IMR-90 (cell line): ENCODE measurements at places on chromosomes 16 and 17. TPM values are rescaled to one million over a fixed set of nuclear protein-coding genes. Genes with fewer than 3 reads are reported as not detected.

DNA sequence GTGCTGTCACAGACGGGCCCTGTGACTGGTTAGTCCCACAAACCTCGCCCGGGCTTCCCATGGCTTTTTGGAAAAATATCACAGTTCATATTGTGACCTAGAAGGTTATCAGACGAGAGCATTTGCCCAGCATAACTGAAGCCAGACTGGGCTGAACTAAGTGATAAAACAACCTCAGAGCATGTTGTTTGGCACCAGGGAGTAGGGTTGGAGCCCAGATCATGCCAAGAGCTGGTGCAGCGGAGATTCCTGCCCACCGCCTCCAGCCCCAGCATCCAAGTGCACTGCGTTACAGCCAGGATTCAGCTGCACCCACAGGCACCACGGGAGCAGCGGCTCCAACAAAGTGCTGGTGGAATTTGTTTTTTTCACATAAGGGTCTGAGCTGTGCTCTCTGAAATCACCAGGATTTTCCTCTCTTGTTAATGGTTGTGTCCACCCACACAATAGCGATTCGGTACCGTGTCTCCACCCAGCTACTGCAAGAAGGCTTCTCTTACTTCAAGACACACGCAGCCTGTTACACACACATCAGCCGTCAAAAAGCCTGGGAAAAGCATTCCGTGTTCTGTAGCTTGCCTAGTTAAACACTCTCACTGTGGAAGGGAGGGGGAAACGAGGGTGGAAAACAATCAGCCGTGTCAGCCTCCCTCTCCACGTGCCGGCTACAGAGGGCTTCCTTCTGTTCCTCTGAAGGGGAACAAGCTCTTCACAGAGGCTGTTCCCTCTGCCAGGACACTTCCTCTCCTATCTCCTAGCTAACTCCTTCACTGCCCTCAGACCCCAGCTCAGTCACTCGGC, 273.8 kb downstream of the C16orf95 start:
- H3K27me3 ChIP-seq: peaks cover 44% of the 10 kb centered on the region
- no peak overlapping the region for H3K27ac ChIP-seq
- DNase-seq: peak; percentile 64
- no peak overlapping the region for H3K4me3 ChIP-seq
- H3K4me1 ChIP-seq: peaks cover 6% of the 10 kb centered on the region

GRCh38 chr16:89143911-89144675, 27.5 kb upstream of the CDH15 start:
- no peaks in the 10 kb centered on the region for H3K4me1 ChIP-seq
- H3K27ac ChIP-seq: no peak overlapping the region
- H3K36me3 ChIP-seq: peaks cover 31% of the 10 kb centered on the region
- no peak overlapping the region for H3K4me3 ChIP-seq
- DNase-seq: no peak
- no peaks in the 10 kb centered on the region for H3K27me3 ChIP-seq

- H3K36me3 ChIP-seq: no peaks in the 10 kb centered on the region
- H3K27ac ChIP-seq: no peak overlapping the region
- DNase-seq: no peak
These were observed 52.5 kb downstream of the TMEM114 start for GRCh38 chr16:8537691-8538342.

GRCh38 chr17:64145375-64145750, 15.4 kb upstream of the ERN1 start:
- peaks cover 7% of the 10 kb centered on the region; the same call in 1 of the 2 replicates for H3K36me3 ChIP-seq
- H3K4me1 ChIP-seq: peaks cover 5% of the 10 kb centered on the region
- H3K27ac ChIP-seq: peak overlapping the region; percentile 42
- peak overlapping the region; percentile 56 for H3K4me3 ChIP-seq
- DNase-seq: no peak

- no peak overlapping the region for H3K4me3 ChIP-seq
- H3K27me3 ChIP-seq: no peaks in the 10 kb centered on the region
- 0 out of 2 replicates have a peak, but pooled peaks cover 3% of the 10 kb centered on the region for H3K4me1 ChIP-seq
- DNase-seq: no peak
These were observed 70.7 kb downstream of the C17orf67 start for GRCh38 chr17:56762988-56763387.

GRCh38 chr16:1794221-1794871, 841 bp upstream of the IGFALS start:
- peaks cover 16% of the 10 kb centered on the region for H3K36me3 ChIP-seq
- no peak overlapping the region for H3K27ac ChIP-seq
- no peaks in the 10 kb centered on the region for H3K27me3 ChIP-seq
- DNase-seq: no peak

The TAC4 gene
- not detected in 2 replicates for total RNA-seq

DNA sequence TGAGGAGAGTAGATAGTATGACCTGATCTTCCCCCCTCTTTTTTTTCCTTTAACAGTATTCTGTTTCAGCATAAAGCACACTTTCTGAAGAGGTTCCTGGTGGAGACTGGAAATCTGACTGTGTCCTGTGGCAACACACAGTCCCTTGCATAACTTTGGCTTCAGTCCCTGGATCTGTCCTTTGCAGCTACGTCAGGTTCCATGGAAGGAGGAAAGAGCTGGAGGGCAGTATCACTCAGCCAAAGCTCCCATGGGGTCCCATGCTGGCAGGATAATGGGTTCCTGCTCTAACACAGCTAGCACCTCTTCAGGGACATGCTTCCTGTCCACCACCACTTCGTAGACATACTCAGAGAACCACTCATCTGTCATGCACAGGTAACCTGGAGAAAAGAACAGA, 13.3 kb upstream of the SLC6A4 start:
- peaks cover 18% of the 10 kb centered on the region for H3K36me3 ChIP-seq
- H3K27me3 ChIP-seq: no peaks in the 10 kb centered on the region
- H3K4me3 ChIP-seq: no peak overlapping the region

- peaks cover 39% of the 10 kb centered on the region for H3K36me3 ChIP-seq
- H3K4me3 ChIP-seq: no peak overlapping the region
- H3K27me3 ChIP-seq: no peaks in the 10 kb centered on the region
These were observed 169.5 kb upstream of the ZNF267 start for GRCh38 chr16:31704138-31704537.

The SUZ12 gene
- 12.2 and 18.6 TPM in 2 replicates for total RNA-seq

- no peak overlapping the region for H3K27ac ChIP-seq
- H3K27me3 ChIP-seq: no peaks in the 10 kb centered on the region
- H3K36me3 ChIP-seq: no peaks in the 10 kb centered on the region
These were observed 405.6 kb upstream of the TOM1L1 start for GRCh38 chr17:54494721-54495715.
